Large intestine (tissue), 12 donors: ENCODE measurements at places on chromosomes 2 and 18. TPM values are rescaled to one million over a fixed set of nuclear protein-coding genes. Genes with fewer than 3 reads are reported as not detected.
A peak's percentile ranks its signal among the peaks of the same experiment; 100 is the strongest.

Gene NOL4
- polyA plus RNA-seq: 6.5 TPM

Gene GNLY
- 13.1 TPM for polyA plus RNA-seq

Gene LAMA1
- 2.3 TPM for polyA plus RNA-seq

Gene RIT2
- polyA plus RNA-seq: 1.9 TPM

Gene CYRIA
- 5.3 TPM for polyA plus RNA-seq

Gene TUBB6
- 64.4 TPM for polyA plus RNA-seq

DNA sequence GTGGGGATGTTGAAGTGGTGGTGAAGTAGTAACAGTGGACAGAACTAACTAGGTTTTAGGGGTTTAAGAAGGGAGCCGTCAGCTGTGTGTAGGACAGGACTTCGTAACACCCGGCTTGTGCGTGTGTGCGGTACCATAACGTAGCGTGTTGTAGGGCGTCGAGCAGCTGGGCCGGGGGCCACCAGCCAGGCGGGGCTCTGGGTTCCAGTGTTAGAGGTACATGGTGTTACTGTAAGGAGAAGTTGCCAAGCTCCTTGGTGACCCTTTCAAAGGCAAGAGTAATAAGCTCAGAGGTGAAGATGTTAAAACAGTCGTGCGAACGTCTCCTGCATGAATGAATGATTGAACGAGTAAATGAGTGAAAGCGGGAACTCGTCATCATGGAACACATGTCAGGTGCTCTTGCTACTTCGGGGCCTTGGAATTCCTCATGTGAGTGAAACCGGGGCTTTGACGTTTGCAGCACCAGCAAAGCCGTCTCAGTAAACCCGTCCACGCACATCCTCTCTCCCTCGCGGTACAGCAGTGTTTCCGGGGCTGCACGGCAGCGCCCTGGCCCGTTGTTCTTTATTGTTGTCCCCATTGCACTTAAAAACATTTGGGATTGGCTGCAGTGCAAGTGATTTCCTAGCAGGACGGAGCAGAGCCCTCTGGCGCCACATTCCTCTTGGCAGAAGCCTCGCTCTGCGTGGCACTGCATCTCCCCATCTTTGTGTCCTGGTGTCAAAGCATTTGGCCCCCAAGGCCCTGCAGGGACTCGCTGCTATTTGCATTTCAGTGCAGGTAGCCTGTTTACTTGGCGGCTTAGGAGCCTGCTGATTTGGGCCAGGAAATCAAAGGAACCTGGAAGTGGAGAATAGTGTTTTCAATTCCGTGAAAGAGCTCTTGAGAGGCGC, 115.0 kb downstream of the GBX2 start:
- H3K27ac ChIP-seq: no peak overlapping the region
- H3K27me3 ChIP-seq: no peaks in the 10 kb centered on the region
- peaks cover 25% of the 10 kb centered on the region for H3K36me3 ChIP-seq
- H3K4me3 ChIP-seq: no peak overlapping the region
- DNase-seq: no peak
- H3K4me1 ChIP-seq: no peaks in the 10 kb centered on the region

DNA sequence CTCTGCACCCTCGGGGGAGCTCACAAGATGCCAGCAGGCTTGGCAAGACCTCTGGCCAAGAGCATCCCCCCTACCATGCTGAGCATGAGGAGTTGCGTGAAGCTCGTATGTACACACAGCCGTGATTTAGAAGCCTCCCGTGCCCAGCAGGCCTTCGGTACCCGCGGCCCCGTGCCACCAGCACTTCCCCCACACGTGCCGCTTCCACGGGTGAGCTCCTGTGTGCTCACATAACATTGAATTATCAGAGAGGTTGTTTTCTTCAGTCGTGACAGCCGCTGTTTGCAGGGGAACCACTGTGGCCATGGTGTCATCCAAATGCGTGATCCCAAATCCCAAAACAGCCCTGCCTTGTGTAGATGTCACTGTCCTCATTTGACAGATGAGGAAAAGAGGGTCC, 53.2 kb downstream of the GBX2 start:
- H3K27ac ChIP-seq: no peak overlapping the region
- no peaks in the 10 kb centered on the region for H3K27me3 ChIP-seq
- no peak overlapping the region for H3K4me3 ChIP-seq
- no peaks in the 10 kb centered on the region for H3K4me1 ChIP-seq

DNA sequence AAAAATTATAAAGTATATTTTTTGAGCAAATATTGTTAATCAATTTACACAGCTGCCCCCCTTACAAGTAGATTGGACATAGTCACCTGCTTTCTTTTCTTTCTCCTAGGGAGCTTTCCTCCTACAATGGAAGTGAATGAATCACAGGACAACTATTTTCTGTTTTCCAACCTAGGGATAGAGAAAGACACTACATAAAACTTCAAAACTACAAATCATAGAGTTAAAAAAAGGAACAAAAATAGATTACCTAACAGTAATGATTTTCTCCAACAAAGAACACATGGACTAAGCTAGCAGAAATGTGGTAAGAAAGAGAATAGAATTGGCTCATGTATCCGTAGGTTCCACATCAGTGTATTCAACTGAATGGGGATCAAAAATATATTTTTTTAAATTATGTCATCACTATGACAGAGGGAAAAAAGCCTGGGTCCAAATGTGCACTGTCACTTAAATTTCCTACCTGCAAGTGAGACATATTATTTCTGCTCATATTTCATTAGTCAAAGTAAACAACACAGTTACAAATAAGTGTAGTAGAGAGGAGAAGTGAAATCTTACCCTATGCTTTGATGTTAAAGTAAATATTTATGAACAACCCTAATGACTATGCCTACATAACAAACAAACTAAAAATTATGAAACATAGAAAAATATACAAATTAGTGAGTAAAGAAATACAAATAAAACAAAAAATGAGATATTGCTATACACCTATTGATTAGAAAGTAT, 756.7 kb downstream of the SOCS6 start:
- no peak overlapping the region for H3K4me3 ChIP-seq
- H3K27ac ChIP-seq: no peak overlapping the region
- no peaks in the 10 kb centered on the region for H3K4me1 ChIP-seq
- H3K27me3 ChIP-seq: no peaks in the 10 kb centered on the region
- DNase-seq: no peak
- H3K36me3 ChIP-seq: no peaks in the 10 kb centered on the region

DNA sequence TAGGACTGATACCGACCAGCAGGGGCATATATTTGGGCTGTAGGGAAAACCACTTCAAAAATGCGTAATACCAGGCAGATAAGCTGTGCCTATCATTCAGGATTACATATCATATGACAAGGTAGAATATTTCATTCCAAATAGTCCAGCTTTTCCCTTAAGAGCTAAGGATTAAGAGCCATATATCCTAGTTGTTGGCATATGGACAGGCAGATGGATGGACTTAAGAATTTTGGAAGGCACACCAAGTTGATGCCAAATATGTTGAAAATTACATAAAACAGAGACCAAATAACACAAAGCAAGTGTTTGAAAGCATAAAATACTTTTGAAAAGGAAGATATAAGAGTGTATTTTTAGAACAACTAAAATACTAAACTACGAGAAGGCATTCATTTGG, 52.1 kb downstream of the LRRTM4 start:
- H3K36me3 ChIP-seq: no peaks in the 10 kb centered on the region
- no peak overlapping the region for H3K4me3 ChIP-seq
- no peaks in the 10 kb centered on the region for H3K4me1 ChIP-seq
- no peaks in the 10 kb centered on the region for H3K27me3 ChIP-seq

DNA sequence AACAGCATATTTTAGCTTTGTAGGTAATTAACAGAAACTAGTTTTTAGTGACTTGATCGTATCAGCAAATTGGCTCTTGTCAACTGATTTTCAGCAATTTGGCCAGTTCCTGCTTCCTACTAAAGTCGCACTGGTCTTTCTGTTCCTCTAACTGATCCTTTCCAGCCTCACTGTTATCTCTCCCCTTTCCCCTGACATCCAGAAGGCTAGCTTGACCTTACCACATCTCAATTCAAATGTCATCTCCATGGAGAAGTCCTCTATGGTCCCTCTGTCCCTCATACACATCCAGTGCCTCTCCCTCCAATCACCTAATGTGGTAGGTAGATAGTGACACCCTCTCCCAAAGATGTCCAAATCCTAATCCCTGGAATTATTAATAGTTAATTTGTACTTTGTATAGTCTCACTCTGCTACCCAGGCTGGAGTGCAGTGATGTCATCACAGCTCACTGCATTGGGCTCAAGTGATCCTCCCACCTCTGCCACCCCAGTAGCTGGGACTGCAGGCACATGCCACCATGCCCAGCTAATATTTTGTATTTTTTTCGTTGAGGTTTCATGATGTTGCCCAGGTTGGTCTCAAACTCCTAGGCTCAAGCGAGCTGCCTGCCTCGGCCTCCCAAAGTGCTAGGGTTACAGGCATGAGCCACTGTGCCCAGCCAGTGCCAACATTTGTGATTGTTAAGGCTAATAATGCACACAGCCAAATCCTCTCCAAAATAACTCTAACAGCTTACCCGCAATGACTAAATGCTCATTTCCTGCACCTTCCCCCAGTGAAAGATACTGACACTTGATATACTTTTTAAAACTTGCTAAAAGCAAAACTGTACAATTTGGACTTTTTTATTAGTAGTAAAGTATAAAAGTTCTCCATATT, 16.9 kb downstream of the PSTPIP2 start:
- H3K27ac ChIP-seq: no peak overlapping the region
- H3K27me3 ChIP-seq: no peaks in the 10 kb centered on the region
- DNase-seq: no peak
- H3K4me1 ChIP-seq: peaks cover 11% of the 10 kb centered on the region

DNA sequence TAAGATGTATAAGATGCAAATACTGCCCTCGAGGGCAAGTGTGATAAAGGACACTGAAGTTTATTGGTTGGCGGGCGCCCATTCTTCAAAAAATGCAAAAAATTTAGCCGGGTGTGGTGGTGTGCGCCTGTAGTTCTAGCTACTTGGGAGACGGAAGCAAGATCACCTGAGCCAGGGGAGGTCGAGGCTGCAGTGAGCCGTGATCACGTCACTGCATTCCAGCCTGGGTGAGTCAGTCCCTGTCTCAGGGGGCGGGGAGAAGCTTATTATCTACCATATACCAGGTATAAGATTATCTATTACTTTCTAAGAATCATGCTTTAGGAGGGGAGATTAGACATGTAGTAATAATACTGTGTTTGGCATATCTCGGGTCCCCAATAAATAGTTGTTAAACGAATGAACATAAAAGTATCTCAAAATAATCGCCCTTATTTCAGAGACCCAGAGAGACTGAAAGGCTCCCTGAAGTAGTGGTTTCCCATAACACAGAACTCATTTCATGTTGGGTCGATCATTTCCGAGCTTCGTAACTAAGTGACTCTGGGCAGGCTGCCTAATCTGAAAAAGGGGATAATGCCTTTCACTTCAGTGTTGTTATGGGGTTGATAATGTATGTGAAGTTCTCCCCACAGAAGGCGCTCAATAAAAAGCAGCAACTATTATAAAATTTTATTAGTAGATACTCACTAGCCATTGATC, 1.2 kb upstream of the SELENOI start:
- H3K4me3 ChIP-seq: peak overlapping the region; percentile 84
- H3K27me3 ChIP-seq: no peaks in the 10 kb centered on the region
- peaks cover 11% of the 10 kb centered on the region for H3K4me1 ChIP-seq

DNA sequence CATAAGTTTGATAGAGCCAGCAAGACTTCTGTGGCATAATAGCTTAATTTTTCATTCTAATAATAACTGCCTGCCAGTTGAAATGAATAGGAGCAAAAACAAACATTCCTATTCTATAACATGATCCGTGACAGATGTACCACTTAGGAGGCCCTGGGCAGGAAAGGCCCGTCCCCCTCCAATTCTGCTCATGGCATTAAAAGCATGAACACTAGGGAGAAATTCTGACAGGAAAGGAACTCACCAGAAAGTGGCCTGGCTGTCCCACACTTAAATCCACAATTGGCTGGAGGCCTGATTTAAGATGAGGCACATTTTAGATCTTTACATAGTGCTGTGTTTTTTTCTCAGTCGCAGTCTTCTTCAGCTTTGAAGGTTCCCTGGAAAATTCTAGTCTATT, 261.9 kb upstream of the ETAA1 start:
- no peaks in the 10 kb centered on the region for H3K4me1 ChIP-seq
- DNase-seq: no peak
- H3K4me3 ChIP-seq: no peak overlapping the region
- no peaks in the 10 kb centered on the region for H3K27me3 ChIP-seq

DNA sequence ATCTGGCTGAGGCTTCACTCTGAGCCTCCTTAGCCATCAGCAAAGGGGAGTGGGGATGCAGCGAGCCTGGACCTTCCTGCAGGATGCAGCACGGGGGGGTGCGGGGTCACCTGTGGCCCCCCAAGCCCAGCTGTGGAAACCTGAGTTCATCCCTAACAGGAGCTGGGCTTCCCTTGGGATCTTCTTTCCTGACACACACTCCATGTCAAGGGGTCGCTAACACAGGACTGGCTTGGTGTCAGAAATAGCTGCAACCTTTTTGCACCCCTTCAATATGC, 174.7 kb downstream of the RTP5 start:
- no peaks in the 10 kb centered on the region for H3K4me1 ChIP-seq
- no peak overlapping the region for H3K4me3 ChIP-seq
- no peaks in the 10 kb centered on the region for H3K36me3 ChIP-seq
- H3K27me3 ChIP-seq: peaks cover 14% of the 10 kb centered on the region

DNA sequence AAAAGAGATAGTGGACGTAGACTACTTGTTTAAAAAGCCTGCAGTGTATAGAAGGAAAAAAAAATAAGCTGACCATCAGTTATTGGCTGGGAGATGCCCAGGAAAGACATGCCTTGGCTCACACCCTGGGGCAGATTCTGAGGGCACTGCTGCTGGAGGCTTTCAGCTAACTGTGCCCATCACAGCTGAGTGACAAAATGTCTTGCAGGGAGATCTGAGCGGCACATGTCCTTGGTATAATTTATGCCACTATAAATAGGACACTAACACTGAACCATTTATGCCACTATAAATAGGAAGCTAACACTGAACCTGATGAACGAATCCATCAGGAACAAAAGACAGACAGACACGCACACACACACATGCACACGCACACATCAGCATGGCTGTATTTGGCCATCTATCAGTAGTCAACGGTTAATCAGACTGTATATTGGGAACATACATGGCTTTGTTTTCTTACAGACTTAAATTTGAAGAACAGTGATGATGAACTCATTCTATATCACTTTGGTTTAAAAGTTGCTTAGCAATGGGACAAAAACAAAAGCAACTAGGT, 68.2 kb upstream of the NOSTRIN start:
- no peaks in the 10 kb centered on the region for H3K27me3 ChIP-seq
- H3K4me1 ChIP-seq: no peaks in the 10 kb centered on the region
- H3K36me3 ChIP-seq: peaks cover 3% of the 10 kb centered on the region
- no peak overlapping the region for H3K4me3 ChIP-seq
- no peak overlapping the region for H3K27ac ChIP-seq

- H3K4me3 ChIP-seq: no peak overlapping the region
- peaks cover 10% of the 10 kb centered on the region for H3K36me3 ChIP-seq
- no peak overlapping the region for H3K27ac ChIP-seq
- no peaks in the 10 kb centered on the region for H3K27me3 ChIP-seq
Observed at GRCh38 chr2:159279700-159280099, 6.8 kb downstream of the WDSUB1 start.

GRCh38 chr2:42854207-42854818, 61.9 kb upstream of the HAAO start:
- no peaks in the 10 kb centered on the region for H3K27me3 ChIP-seq
- no peaks in the 10 kb centered on the region for H3K36me3 ChIP-seq
